ENCODE measurements at places on chromosomes 6 and 20.

- no peaks in the 10 kb centered on the region for H3K27me3 ChIP-seq
- no peak for DNase-seq
- H3K36me3 ChIP-seq = no peaks in the 10 kb centered on the region
- no peak overlapping the region for H3K27ac ChIP-seq
- H3K4me1 ChIP-seq = no peaks in the 10 kb centered on the region
- H3K4me3 ChIP-seq = no peak overlapping the region
Measured at GRCh38 chr6:74676906-74677305, 528.9 kb downstream of the COL12A1 start.

DNA sequence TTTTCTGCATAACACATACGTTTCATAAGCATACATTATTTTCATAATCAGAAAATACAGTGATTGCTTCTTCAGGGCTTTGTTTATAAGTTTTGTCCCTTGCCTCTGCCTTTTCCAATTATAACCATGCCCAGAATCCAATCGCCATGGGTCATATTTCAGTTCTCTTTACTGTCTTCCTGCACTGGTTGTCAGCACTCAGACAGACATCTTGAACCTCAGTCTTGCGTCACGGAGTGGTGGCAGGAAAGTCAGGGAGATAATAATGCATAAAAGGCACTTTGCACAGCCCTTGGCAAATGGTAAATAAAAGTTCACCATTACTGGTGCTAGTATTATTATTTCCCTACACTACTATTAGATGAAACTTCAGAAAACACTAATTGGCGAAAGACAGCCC, 7.2 kb downstream of the KIF16B start:
- no peak overlapping the region for H3K27ac ChIP-seq
- no peaks in the 10 kb centered on the region for H3K27me3 ChIP-seq
- H3K4me3 ChIP-seq = no peak overlapping the region
- H3K4me1 ChIP-seq = peaks cover 10% of the 10 kb centered on the region

- DNase-seq = no peak
- H3K27me3 ChIP-seq = no peaks in the 10 kb centered on the region
- peaks cover 19% of the 10 kb centered on the region for H3K36me3 ChIP-seq
- peaks cover 69% of the 10 kb centered on the region for H3K4me1 ChIP-seq
- H3K4me3 ChIP-seq = peak overlapping the region; percentile 89
Measured at GRCh38 chr6:39114388-39114703, 640 bp downstream of the SAYSD1 start.

DNA sequence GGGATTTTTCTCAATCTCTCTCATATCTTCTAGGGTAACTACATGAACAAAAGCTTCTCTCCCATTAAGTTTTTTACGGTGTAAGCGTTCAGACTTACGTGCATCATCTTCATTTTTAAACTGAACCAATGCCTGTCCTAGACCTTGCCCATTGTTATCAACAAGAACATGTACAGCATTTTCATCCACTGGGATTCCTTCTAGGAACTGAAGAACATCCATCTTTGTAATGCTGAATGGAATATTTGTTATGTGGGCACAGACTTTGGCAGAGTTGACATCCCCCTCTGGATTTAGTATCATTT, 11.3 kb downstream of the CPNE1 start:
- H3K27me3 ChIP-seq = no peaks in the 10 kb centered on the region
- H3K4me1 ChIP-seq = peaks cover 55% of the 10 kb centered on the region
- no peak overlapping the region for H3K4me3 ChIP-seq
- no peak overlapping the region for H3K27ac ChIP-seq
- H3K36me3 ChIP-seq = peaks cover 39% of the 10 kb centered on the region

GRCh38 chr6:141484711-141485110, 648.0 kb upstream of the GJE1 start:
- H3K4me1 ChIP-seq = peaks cover 39% of the 10 kb centered on the region
- H3K36me3 ChIP-seq = peaks cover 5% of the 10 kb centered on the region
- peak; percentile 59 for DNase-seq
- no peaks in the 10 kb centered on the region for H3K27me3 ChIP-seq
- peak overlapping the region; percentile 95 for H3K27ac ChIP-seq

- H3K36me3 ChIP-seq = peaks cover 17% of the 10 kb centered on the region
- H3K4me3 ChIP-seq = no peak overlapping the region
- H3K27ac ChIP-seq = no peak overlapping the region
- no peak for DNase-seq
- H3K4me1 ChIP-seq = peaks cover 15% of the 10 kb centered on the region
Measured at GRCh38 chr6:135434991-135435390, 62.5 kb downstream of the AHI1 start.

GRCh38 chr6:92485487-92485886, 933.9 kb downstream of the EPHA7 start:
- no peak overlapping the region for H3K4me3 ChIP-seq
- DNase-seq = no peak
- H3K36me3 ChIP-seq = no peaks in the 10 kb centered on the region
- no peaks in the 10 kb centered on the region for H3K27me3 ChIP-seq
- no peaks in the 10 kb centered on the region for H3K4me1 ChIP-seq

DNA sequence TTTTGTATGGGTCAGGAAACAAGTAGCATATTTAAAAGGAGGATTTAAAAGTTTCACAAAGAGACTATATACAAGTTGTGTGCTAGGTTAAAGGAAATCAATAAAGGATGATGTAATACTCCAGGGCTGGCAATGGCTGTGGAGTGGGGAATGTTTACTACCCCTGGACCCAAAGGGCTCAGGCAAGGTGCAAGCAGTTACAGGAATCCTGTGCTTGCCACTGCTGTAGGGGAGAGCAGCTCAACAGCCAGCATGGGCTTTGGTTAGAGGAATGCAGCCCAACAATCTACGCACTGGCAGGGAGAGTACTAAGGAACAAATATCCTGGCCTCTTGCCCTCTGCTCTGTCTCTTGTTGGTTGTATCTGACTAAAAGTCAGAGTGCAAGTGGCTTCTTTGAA, 1642.2 kb downstream of the KHDRBS2 start:
- H3K36me3 ChIP-seq = no peaks in the 10 kb centered on the region
- no peak overlapping the region for H3K4me3 ChIP-seq
- DNase-seq = no peak

DNA sequence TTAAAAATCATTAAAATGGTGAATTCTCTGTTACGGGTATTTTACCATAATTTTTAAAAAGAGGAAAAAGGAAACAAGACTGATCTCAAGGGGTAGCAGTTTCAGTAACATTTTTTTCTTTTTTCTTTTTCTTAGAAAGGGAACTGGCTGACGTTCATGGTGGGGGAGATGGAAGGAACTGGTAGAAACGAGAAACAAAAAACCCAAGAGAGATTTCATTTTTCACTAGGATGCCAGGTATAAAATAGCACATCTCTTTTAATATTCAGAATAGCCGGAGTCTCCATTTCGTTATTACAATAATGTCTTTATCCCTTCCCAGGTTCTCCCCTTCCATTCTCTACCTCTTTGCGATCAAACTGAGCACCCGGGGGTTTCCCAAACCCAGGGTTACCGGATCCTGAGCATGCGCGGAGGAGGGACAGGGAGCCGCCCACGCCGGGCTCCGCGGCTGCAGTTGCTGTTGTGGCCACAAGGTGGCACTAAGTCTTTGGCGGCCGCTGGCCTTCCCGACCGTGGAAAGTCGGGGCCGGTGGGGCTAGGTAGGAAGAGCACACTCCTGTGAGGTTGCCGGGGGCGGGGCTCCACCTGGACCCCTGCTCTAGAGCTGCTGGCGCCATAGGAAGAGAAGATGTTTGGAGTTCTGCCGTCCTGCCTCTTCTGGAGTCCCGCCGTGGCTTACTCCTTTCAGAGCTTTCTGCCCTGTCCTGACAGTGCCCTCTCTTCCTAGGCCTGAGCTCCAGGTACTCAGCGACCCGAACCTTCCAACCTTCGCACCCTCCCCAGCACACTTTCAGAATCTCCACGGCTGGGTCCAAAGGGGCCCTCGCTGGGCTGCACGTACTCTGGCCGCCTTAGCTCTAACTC, 146.8 kb downstream of the SH3BGRL2 start:
- peak overlapping the region; percentile 69 for H3K4me3 ChIP-seq
- peak overlapping the region; percentile 80 for H3K27ac ChIP-seq
- H3K36me3 ChIP-seq = no peaks in the 10 kb centered on the region

- H3K27ac ChIP-seq = no peak overlapping the region
- no peaks in the 10 kb centered on the region for H3K36me3 ChIP-seq
- peaks cover 5% of the 10 kb centered on the region for H3K27me3 ChIP-seq
- H3K4me1 ChIP-seq = no peaks in the 10 kb centered on the region
- no peak overlapping the region for H3K4me3 ChIP-seq
Measured at GRCh38 chr20:40643891-40644290, 45.1 kb downstream of the MAFB start.

DNA sequence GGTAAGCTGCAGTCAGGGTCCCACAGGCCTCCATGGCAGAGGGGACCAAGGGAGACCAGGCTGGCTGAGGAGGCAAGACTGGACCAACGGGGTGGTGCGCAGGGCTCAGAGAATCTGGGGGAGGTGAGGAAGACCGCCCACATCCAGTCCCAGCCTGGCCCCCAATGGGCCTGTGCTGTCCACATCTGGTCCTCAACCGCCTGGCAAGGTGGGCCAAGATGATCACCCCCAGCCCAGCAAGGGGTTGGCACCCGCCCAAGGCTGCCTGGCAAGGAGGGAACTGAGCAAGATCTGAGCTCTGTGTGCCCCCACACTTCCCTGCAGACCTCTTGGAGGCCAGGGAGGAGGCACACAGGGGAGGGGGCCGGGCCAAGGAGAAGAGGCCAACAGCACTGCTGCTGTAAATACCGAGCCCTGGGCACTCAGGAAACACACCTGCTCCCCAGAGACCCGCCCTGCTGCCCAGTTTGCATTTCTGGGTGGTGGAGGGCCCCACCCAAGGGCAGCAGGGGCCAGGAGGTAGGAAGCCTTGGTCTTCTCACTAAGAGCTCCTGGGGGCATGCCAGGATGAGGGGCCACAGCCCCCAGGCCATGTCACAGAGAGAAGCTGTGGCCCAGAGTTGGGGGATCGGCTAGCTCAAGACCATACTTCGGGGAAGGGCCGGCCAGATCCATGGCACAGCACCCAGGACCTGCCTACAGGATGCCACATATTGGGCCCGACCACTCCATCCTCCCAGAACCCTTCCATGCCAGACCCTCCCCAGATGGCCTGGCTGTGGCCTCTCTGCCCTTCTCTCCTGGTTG, 109.6 kb downstream of the ASXL1 start:
- H3K4me3 ChIP-seq = no peak overlapping the region
- H3K36me3 ChIP-seq = peaks cover 7% of the 10 kb centered on the region
- no peak overlapping the region for H3K27ac ChIP-seq
- peaks cover 10% of the 10 kb centered on the region for H3K4me1 ChIP-seq

GRCh38 chr6:16496210-16496609, 257.8 kb downstream of the GMPR start:
- peaks cover 58% of the 10 kb centered on the region for H3K4me1 ChIP-seq
- H3K27me3 ChIP-seq = no peaks in the 10 kb centered on the region
- peaks cover 17% of the 10 kb centered on the region for H3K36me3 ChIP-seq
- no peak for DNase-seq

- H3K4me1 ChIP-seq = no peaks in the 10 kb centered on the region
- no peak overlapping the region for H3K27ac ChIP-seq
- DNase-seq = no peak
Measured at GRCh38 chr20:24795436-24795835, 153.6 kb upstream of the CST7 start.

DNA sequence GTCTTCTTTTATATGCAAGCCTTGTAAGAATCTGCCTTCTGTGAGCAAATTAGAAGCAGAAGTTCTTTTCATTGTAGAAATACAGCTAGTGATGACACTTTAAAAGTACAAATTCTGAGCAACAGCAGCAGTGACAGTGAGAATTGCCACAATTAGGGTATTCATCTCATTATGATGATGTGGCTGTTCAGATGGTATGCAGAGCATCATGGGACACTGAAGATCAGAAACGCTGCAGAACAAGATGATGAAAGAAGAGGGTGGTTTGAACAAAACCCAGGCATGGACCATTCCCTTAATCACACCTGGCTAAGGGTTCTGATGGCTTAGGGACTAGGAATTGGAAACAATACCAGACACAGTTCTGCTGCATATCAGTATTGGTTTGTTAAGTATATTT, 312.7 kb upstream of the TBX18 start:
- no peaks in the 10 kb centered on the region for H3K27me3 ChIP-seq
- H3K4me3 ChIP-seq = no peak overlapping the region
- no peaks in the 10 kb centered on the region for H3K36me3 ChIP-seq
- no peaks in the 10 kb centered on the region for H3K4me1 ChIP-seq

DNA sequence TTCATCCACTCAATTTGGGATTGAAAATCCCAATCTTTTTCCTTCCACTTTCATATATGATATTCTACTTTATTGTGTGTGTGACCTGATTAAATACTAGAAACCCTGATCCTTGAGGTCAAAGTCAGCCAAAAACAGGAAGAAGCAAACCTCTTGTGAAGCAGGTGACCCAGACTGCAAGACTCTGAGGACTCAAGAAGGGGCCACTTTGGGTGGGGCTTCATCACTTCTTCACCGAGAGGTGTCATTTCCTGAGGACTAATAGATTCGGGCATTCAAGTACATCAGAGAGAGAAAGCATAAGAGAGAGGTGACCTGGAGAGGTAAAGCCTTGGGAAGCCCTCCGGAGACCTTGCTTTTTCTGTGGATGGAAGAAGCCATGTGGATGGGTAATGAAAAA, 129.0 kb downstream of the CFAP61 start:
- peaks cover 7% of the 10 kb centered on the region for H3K27me3 ChIP-seq
- H3K4me1 ChIP-seq = no peaks in the 10 kb centered on the region
- H3K36me3 ChIP-seq = no peaks in the 10 kb centered on the region
- no peak overlapping the region for H3K27ac ChIP-seq
- H3K4me3 ChIP-seq = no peak overlapping the region

DNA sequence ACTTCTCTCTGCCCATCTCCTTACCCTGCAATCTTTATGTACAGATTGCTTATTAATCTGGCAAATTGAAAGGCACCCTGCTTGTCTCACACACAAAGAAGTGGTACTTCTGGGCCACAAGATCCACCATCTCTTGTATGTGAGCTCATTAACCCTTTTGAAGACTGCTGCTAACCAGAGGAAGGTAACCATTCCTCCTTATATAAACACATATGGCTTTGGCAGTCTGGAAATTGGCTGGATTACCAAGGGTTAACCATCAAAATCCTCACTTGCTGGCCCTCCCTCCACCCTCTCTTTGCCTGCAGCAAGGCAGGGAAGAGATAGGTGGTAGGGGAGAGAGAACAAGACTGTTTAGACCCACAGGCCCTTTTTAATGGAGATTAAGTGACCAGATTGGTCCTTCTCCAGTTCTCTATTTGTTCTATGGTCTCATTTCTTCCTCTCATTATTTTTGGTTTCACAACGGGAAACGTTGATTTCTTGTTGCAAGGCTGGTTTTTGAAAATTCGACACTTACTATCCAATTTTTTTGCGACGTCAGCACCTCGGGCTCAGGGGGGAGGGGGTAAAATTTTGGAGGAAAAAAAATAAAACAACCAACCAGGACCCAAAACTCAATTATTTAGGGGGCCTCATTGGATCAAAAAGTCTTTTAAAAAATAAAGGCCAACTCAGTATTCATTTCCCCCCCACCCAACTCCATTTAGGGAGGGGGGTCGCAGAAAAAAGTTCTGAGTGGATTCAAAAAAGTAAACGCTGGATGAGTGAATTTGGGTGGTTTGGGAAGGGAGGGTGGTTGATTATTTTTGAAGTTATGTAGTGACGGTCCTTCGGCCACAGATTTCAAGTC, 859 bp downstream of the PPP1R10 start:
- H3K4me3 ChIP-seq = peak overlapping the region; percentile 95
- peaks cover 73% of the 10 kb centered on the region for H3K36me3 ChIP-seq
- no peak for DNase-seq
- H3K4me1 ChIP-seq = peaks cover 45% of the 10 kb centered on the region
- no peaks in the 10 kb centered on the region for H3K27me3 ChIP-seq
